Spinal cord (tissue), 10 donors: ENCODE measurements at places on chromosomes 7 and 10.
A peak's percentile ranks its signal among the peaks of the same experiment; 100 is the strongest.

GRCh38 chr10:59096631-59097030 is 79.8 kb upstream of the PHYHIPL start:
- no peak for DNase-seq

DNA sequence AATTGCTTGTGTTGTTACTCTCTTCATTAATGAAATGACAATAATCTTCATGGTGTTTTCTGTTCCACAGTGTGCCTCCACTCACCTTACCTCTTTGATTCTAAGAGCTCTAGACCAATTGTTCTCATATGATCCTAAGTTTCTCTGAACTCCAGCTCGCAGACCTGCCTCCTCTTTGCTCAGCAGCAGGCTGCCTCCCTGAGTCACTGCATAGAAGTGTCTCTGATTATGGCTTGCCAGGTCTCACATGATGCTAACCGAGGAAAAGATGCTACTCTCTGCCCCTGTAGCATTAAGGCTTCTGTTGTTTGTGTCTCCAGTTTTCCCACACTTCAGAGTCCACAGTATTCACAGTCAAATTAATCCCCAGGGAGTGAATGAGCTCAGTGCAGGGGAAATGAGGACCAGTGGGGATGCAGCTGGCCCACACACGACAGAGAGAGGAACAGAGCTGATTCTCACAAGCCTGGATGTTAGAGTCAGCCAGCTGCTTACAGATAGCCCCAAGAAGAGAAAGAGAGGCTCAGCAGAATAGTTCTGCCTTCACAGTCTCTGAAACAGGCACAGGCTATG is 145.9 kb upstream of the EGR2 start:
- peak; percentile 18 for DNase-seq

- no peak for DNase-seq
Observed at GRCh38 chr7:108589199-108589598, 19.5 kb downstream of the DNAJB9 start.

- DNase-seq: no peak
Observed at GRCh38 chr10:45376371-45376801, 2.4 kb downstream of the ALOX5 start.
